ENCODE measurements at places on chromosomes 4 and X. TPM values are rescaled to one million over a fixed set of nuclear protein-coding genes. Genes with fewer than 3 reads are reported as not detected.

Gene GAGE12F
- polyA plus RNA-seq: not detected

Gene HDX
- 1.5 TPM for polyA plus RNA-seq

Gene VEGFD
- not detected for polyA plus RNA-seq

Gene ESX1
- not detected for polyA plus RNA-seq

DNA sequence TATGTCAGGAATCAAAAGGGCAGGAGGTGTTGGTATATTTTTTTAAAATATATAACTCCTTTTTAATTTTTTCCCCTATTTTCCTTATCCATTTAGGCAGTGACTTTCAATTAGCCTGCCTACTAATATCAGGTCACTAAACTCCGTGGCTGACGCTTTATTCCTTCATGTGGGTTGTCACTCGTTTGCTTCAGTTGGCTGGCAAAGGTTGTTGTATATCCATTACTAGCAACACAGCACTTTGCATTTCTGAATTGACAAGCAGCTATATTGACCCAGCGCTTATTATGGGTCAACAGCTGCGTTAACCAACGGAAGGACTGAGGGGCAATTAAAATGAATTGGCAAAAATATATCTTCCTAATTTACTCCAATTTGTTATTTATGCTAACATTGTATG is 87.7 kb downstream of the ARX start:
- no peak for DNase-seq

DNA sequence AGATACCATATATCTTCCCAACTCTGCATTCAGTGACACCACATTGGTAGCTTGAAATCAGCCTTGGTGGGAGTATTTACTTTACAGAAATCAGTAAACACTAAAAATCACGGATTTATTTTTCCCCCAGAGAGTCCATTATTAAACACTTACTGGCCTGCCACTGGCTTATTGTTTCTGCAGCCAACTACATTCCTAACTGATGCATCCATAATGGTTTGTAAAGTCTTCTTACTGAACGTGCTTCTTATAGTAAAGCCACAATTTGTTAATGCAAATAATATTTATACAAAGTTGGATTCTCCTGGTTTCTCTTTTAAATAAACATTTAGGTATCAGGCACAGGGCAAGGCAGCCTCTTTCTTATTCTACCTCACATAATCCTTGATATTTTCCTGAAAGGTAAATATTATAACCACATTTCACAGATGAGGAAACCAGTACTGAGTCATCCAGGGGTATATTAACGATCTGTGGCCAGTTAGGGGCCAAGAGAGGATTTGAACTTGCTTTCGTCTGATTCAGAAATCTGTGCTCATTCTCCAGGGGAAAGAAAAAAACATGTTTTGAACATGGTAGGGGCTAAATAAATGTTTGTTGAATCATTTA is 136.5 kb downstream of the RAB28 start:
- DNase-seq: no peak

Data from immature natural killer cell (primary cell).